ENCODE measurements at places on chromosomes 1 and 21. TPM values are rescaled to one million over a fixed set of nuclear protein-coding genes. Genes with fewer than 3 reads are reported as not detected.

The ATAD3C gene
- total RNA-seq: not detected

The CAMK1G gene
- 0.66 TPM for total RNA-seq

The TTC34 gene
- total RNA-seq: 0.29 TPM

The SLC9C2 gene
- total RNA-seq: not detected

The IARS2 gene
- total RNA-seq: 76.9 TPM

The FAM3B gene
- not detected for total RNA-seq

The DDAH1 gene
- total RNA-seq: 73.3 TPM

The RGS4 gene
- 538 TPM for total RNA-seq

The MIXL1 gene
- total RNA-seq: not detected

The C2CD4D gene
- not detected for total RNA-seq

The ATP1A4 gene
- total RNA-seq: not detected

The CASQ1 gene
- total RNA-seq: not detected

The DCST2 gene
- total RNA-seq: 0.66 TPM

The CD84 gene
- total RNA-seq: not detected
